ENCODE measurements at places on chromosomes 16 and 17. TPM values are rescaled to one million over a fixed set of nuclear protein-coding genes. Genes with fewer than 3 reads are reported as not detected.

The PLXDC1 gene
- not detected for total RNA-seq

The SULT1A4 gene
- 6.1 TPM for total RNA-seq

- DNase-seq: no peak
These were observed 14.8 kb downstream of the PSMD3 start for GRCh38 chr17:39995438-39995837.

DNA sequence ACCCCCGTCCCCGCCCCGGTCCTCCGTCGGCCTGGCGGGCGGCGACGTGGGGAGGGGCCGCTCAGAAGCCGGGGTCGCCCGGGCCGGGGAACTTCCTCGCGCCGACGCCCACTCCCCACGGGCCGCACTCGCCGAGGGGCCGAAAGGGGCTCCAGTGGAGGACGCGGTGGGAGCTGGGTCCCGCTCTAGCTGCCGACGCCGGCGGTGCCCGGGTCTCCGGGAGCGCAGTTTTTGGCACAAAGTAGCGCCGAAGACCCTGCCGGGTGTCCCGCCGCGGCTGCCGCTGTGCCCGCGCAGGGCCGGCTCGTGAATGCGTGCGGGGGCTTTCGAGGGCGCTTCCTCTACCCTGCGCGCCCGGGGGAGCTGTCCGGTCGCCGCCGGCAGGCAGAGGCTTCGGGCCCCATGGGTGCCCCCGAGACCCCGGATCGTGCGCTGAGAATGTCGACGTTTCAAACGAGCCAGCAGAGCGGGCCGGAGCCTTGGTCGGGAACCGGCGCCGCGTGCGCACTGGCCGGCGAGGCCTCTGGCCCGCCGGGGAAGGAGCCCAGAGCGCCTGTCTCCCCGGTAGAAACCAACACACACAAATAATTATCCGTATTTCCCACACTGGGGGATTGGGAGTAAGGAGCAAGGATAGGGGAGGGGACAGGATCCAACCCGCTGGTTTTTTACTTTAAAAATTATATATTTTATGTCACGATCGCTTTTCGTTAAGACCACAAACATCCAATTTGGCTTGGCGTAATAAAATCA, 46.6 kb upstream of the SLC38A10 start:
- DNase-seq: no peak

GRCh38 chr16:60204181-60204580, 1470.1 kb upstream of the GOT2 start:
- DNase-seq: no peak

Measured in MG63 (cell line).